Hematopoietic multipotent progenitor cell (in vitro differentiated cells): ENCODE measurements at places on chromosomes 5 and 9.

- no peak for DNase-seq
Observed at GRCh38 chr5:9157811-9158210, 388.1 kb downstream of the SEMA5A start.

GRCh38 chr5:144196612-144197011, 25.9 kb downstream of the KCTD16 start:
- DNase-seq: no peak

GRCh38 chr5:142388696-142389095, 63.9 kb upstream of the SPRY4 start:
- peak; percentile 44 for DNase-seq

DNA sequence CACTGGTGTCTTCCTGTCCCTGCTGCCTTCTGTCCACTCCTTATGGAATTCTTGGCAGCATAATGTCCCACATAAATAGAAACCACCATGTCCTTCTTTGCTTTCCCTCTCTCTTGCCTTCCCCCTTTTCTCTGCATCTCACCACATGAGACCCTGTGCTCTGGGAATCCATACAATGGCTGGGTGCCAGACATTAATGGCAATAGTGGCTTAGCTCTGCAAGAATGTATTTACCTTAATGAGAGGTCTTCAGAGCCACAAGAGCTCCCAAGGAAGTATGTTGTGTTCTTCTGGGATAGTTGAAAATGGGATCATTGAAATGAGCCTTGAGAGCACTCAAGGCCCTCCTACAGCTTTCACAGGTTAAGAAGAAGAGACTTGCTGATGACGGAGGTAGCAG, 58.7 kb downstream of the ADAMTS16 start:
- no peak for DNase-seq

- DNase-seq: no peak
Observed at GRCh38 chr9:97911528-97911927, 10.8 kb downstream of the TRMO start.

GRCh38 chr9:97385626-97386264, 26.2 kb upstream of the TDRD7 start:
- DNase-seq: no peak

- DNase-seq: peak; percentile 69
Observed at GRCh38 chr5:39005566-39006232, 68.5 kb downstream of the RICTOR start.

DNA sequence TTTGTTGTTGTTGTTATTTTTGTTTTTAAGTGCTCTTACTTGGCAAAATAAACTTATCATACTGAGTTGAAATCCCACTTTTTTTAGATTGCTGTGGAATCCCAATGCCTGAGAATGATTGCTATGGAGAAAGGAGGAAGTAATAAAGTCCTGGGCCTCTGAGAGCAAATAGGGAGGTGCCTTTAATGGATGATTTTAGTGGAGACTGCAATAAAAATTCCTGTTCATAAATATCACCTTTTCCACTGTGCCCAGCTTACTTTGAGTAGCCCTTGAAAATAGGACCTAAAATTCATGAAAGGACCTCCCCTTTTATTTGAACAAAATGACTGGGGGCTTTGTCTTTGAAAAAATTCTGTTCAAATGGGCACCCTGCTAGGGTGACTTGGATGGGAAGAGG, 21.8 kb upstream of the ANKH start:
- DNase-seq: no peak

DNA sequence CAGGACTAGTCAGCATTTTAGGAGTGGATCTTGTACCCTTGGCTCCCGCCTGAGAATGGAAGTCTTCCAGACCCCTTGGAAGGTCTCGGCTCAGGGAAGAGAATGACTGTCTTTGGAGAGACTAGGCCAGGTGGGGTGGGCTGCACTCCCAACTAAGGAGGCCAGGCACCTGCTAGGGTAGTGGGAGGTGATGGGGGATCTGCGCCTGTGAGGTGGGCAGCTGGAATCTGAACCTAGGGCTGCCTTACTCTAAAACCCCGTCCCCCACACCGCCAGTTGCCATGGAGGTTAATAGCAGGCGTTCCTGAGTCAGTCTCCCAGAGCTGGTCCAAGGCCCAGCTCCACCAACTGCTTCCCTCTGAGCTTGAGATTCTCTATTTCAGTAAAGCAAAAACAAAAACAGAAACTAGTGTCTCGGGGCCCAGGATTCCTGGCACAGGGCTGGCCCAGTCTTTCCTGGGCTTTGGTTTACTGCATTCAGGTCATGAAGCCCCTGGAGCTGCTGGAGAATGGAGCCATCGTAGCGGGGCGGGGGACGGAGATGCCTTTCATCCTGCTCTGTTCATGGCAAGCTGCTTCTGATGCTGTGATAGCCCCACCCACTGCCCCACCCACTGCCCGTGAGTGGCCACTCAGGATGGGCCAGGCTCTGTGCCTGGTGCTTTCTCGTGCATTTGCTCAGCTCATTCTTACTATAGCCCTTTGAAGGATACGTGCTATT, 57.5 kb downstream of the DAB2IP start:
- no peak for DNase-seq

GRCh38 chr9:9790216-9790872, 822.5 kb downstream of the PTPRD start:
- no peak for DNase-seq

- no peak for DNase-seq
Observed at GRCh38 chr9:98365781-98366180, 110.3 kb upstream of the TBC1D2 start.

DNA sequence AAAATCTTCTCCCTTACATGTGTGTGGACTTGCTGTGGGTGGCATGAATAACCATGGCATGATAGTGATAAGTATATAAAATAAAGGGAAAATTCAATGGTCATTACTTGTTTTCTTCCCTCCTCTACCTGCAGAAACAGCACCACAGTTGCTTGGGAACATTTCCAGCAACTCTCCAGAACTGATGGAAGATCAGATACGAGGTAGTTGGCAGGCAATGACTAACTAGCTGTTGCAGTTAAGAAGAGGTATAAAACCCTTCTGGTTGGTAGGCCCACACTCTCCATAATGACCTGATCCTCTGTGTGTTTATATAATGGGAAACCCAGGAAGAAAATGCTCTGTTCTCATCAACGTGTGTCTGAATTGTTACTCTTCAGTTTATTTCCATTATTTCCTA, 185.9 kb downstream of the SYK start:
- DNase-seq: no peak

DNA sequence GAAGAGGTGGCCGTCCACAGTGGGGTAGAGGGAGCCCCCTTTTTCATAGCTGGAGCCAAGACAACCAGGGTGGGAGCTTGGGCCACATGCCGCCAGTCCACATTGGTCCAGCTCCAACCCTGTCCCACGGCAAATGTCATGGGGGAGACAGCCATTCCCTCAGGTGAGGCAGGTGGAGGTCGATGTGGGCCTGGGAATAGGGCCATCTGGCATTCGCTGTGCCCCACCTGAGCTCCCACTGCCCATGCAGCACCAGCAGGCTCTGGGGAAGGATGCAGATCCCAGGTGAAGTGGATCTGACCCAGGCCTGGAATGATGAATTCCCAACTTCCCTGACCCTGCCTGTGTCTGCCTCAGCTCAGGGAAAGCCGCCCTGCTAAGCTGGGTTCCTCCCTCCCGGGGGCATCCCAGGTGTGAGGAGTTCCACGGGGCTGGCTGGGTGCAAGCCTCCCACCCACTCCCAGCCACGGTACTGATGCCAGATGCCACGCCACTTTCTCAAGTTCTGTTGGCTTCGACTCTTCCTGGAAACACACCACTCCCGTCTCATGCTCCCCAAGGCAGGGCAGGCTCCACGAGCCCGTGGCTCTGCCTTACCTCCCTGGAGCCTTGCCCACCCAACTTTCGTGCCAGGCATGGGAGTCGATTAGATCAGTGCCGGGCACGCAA, 25.2 kb upstream of the FCN2 start:
- DNase-seq: no peak

DNA sequence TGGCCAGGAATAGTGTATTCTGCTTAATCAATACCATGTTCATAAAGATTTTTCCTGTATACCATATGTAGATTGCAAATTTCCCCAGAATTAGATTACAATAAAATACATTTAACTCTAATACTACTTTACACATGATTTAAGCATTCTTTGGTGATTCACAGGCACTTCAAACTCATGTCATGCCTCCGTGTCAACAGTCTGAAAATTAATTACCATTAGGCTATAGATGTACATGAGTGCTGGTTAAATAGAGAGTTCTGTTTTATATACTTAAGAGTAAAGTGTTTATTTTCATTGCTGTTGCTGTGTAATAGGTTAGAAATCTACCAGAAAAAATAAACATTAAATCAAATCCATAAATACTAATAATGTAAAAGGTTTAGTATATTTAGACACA, 159.8 kb downstream of the ZSWIM6 start:
- no peak for DNase-seq

GRCh38 chr5:53407373-53407772, 73.1 kb upstream of the FST start:
- no peak for DNase-seq

- no peak for DNase-seq
Observed at GRCh38 chr9:101184813-101185278, 156.3 kb downstream of the PLPPR1 start.

DNA sequence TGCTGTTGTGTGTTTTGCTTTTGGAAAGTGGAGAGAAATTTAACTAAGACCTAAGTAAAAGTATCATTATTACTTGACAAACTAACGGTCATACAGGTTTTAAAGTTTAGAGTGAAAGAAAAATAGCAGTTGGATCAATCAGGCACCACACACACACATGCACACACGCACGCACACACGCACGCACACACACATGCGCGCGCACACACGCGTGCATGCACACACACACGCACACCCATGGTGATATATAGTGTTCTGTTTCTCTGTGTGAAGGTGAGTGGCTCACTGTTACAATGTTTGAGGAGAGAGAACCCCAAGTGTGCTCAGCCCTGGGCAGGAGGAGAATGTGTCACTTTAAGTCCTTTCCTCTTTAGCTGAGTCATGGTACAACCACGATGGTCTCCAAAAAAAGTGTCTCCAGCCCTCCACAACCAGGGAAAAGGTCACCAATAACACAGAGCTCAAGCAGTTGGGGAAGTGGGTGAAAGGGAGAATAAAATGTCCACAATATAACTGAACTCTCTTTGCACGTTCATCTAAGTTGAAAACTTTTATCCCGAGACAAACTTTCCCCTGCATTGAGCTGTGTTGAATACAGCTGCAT, 3.2 kb downstream of the ZNF366 start:
- DNase-seq: peak; percentile 56

DNA sequence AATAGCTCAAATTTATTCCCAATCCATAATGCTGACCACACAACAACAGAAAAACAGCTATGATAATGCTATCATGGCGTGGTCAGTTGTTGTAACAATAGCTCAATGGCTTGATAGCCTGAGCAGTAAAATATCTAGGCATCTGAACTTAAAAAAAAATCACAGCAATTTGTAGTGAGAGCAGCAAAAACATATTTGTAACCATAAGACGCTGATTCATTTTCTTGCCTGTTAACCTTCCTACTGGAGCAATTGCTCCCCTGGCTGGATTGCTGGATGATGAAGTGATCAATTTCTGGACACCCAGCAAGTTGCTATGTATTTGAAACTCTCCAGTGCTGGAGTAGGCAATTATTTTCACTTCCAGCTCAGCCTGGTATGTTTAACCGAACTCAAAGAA, 115.1 kb downstream of the PCSK1 start:
- DNase-seq: no peak

- DNase-seq: no peak
Observed at GRCh38 chr9:92378865-92379560, 25.4 kb downstream of the OGN start.

DNA sequence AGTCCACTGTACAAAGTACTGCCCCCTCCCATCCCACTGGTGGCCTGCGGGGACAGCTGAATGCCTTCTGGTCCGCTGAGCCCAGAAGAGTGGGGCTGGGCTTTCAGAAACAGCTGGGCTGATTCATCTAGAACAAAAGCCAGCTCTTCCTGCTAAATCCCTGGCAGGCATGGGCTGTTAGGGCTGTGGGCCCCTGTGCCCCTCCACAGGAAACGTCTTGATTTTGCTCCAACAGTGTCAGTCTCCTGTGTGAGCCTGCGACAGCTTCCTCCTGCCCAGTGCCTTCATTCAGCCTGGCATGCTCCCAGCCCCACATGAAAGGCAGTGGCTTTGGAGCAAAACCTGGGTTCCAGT, 6.9 kb upstream of the GSN start:
- no peak for DNase-seq

GRCh38 chr5:154664869-154665268, 90.3 kb upstream of the LARP1 start:
- DNase-seq: no peak

GRCh38 chr9:137188086-137188489, 272 bp downstream of the ANAPC2 start:
- no peak for DNase-seq

GRCh38 chr5:14349029-14349428, 205.9 kb downstream of the TRIO start:
- DNase-seq: no peak

DNA sequence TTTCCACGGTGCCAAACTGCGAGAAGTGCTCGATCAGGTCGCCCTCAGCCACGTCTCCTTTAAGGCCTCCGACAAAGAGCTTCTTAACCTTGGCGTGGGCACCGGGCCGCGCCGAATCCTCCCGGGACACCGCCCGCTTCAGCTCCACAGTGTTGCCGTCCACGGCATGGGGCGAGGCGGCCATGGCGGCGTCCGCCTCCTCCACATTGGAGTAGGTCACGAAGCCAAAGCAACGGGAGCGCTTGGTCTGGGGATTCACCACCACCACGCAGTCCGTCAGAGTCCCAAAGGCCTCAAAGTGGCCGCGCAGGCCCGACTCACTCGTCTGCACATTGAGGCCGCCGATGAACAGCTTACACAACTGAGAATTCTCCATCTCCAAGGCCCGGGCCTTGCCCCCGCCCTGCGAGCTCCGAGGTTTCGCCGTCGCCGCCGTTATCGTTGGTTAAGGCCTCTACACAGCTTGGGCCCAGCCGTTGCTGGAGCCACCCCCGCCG, 424 bp downstream of the HNRNPA0 start:
- no peak for DNase-seq

- DNase-seq: no peak
Observed at GRCh38 chr5:52727576-52727975, 60.1 kb upstream of the ITGA1 start.
